ENCODE measurements at places on chromosomes 6 and 20. TPM values are rescaled to one million over a fixed set of nuclear protein-coding genes. Genes with fewer than 3 reads are reported as not detected.
A peak's percentile ranks its signal among the peaks of the same experiment; 100 is the strongest.

DNA sequence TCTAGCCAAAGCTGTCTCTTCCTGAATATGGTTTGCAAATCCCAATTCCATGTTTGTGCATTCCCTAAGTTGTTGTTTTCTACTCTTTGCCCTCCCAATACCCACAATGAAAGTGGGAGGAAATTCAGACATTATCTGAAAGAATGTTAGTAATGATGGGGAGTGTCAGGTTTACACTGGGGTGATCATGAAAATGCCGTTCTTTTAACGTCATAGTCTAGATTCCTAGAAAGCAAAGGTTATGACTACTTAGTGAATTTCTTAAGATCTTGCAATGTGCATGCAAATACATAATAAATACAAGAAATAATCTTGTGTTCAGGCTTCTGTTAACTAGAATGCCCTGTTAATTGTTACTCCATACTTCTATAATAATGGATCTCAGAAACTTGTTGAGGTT is 101.0 kb downstream of the LCA5 start:
- peak; percentile 81 for DNase-seq

DNA sequence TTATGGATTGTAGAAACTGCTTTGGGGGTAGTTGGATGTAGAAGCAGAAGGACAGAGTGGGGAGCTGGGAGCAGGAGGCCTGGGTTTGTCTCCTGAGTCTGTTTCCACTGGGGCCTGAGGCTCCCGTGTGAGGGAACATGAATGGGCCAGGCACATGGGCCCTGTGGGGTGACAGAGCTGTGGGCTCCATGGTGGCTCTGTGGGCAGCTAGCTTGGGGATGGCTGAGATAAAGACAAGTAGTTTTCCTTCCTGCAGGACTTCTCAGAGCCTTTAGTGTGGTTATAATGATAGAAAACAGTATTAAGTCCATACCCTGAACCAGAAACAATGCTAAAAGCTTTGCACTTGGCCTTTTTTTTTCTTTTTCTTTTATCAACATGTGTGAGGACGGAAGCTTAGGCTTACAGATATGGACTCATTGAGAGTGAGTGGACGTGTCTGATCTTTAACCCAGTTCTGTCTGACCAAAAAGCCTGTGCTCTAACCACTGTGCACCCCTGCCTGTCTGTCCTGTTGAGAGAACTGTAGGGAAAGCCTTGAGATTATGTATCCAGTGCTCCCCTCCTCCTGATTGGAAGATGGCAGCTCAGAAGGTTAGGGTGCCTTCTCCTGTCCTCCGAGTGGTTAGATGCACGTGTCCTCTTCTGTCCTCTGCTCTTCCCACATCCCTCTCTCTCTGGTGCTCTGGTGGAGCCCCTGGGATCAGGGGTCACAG is 98.3 kb downstream of the CDH26 start:
- DNase-seq = no peak

DNA sequence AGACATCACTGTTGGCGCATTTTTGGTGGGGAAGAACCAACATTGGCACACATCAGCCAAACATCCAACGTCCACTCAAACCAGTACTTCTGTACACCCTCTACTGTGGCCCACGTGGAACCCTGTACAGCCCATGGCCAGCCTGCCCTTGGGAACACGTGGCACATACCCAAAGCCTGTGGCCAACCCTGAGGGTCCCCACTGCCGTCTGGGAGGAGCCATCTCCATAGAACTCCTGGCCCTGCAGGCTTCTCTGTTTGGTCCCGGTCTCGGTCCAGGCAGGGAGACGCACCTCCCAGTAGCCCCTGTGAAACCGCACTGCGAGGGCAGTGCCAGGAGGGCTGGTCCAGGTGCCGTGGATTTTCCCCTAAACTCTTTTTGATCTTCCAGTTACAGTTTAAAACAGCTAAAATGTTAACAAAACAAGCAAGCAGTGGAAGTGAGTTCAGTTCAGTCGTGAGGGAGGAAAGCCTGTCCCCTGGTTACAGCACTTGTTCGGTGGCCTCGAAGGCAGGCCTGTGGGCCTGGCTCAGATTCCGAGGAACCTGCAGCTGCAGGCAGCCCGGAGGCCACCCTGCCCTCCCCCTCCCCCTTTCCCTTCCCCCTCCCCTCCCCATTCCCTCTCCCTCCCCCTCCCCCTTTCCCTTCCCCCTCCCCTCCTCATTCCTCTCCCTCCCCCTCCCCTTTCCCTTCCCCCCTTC is 233.7 kb downstream of the DLL1 start:
- no peak for DNase-seq

DNA sequence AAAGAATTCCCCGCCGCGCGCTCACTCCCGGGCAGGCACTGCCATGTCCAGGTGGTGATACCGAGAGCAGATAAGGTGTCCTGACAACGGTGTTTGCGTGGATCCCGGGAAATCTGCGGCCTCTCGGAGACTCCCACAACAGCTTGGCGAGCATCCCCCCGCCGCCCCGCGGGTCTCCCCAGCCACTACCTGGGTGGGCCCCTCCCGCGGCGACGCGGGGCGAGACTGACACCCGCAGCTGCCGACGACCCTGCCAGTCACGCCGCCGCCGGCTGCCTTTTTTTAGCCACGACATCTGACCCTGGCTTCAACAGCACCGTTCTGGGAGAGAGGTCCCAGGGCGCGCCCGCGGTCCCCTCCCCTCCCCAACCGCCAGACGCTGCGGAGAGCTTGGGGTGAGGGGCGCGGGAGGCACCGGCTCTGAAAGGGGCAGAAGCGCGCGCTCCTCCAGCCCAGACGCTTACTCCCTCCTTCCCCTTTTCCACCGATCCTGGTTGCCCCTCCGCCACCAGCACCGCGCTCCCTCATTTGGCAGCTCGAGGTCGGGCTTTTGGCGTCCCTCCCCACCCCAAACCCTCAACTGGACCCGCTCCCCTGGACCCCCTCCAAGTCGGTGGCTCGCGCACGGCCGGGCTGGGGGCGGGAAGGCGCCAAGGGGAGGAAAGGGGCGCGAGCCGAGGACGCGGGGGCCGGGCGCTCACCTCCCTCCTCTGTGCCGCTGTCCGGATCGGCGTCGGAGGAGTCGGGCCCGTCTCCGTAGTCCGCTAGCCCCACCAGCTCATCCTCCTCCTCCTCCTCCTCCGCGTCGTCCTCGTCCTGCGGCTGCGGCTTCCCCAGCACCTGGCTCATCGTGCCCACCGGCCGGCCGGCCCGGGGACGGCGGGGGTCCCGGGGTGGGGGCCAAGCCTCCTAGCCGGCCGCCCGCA is 665 bp downstream of the RRAGD start:
- peak; percentile 72 for DNase-seq

DNA sequence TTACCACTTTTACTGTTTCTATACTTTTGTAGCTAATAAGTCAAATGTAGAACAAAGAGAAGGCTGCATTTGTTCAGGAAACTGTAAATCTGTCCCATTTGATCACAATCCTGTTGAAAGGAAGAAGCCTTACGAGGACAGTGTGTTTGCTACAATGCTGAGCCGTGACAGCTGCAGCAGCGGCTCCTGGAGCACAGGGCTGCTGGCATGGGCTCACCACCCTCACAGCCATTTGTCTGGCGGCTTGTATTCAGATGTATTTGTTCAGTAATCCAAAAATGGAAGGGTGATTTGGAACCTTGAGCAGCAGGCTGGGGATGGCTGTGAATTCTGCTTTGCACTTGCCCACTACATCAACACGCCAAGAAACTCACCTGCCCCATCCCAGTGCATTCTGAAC is 5.7 kb downstream of the TUBB2A start:
- DNase-seq = no peak

- no peak for DNase-seq
Measured at GRCh38 chr20:2692886-2693285, 306 bp downstream of the EBF4 start.

DNA sequence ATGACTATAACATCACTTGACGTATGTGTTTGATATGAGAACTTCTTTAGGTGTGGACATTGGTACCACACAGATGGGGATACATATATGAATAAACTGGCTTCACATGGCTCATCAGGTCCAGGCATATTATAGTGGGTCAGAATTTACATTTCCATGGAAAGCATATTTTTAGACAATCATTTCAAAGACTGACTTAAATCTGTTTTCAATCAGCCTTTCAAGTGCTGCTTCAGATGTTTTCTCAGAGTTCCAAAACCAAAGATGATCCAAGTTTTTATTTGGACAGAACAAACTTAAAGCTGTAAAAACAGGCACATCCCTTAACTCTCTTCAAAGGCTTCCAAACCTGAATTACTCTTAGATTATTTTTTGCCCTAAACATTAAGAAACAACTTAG is 88.1 kb downstream of the PRSS35 start:
- no peak for DNase-seq

DNA sequence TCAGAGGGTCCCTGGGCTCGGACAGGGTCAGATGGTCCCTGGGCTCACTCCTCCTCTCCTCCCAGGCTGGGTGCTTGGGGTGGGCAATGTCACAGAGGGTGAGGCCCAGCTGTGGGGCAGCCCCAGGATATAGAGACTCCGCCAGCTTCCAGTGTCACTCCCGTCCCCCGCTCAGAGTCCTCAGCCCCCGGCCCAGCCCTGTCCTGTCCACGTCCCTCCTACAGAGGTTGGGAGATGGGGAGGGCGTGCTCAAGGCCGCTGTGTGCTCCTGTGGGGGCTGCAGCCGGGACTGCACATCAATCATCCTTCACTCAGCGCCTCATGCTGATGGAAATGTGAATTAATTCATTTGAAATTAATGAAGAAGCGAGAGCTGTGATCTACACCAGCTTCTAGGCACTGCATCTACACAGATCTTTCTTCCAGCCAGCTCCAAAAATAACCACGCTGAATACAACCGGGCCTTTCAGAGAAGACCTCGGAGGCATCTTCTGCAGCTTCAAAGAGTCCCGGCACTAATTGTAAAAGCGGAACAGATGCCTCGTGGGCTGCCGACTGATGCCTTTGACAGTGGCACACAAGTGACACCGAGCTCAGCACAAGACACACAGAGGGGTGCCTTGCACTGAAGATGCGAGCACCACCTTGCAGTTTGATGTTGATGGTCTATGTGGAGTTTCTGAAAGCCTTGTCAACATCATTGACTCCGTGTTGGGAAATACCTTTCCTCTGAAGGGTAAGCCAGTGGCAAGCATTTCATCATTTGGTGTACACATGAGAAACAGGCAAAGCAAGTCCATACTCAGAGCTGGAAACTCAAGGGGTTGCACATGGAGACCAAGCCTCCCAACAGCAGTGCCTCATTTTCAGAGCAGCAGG is 39.3 kb downstream of the DACT2 start:
- no peak for DNase-seq

DNA sequence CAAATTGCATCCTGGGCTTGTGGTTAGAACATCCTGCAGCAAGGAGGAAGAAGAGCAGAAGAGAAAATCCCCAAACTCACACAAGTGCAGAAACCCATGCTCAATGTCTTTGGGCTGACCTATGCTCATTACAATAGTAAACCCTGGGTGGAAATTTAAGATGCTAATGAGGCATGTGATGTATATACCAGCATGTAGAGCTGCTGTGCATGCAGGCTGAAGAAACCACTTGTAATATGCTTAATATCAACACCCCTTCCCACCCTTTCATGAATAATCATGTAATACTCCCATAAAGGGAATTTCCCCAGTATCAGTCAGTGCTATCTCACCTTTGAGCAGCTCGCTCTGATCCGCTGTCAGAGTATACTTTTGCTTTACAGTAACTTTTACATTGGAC is 90.0 kb upstream of the GRIK2 start:
- DNase-seq = no peak

DNA sequence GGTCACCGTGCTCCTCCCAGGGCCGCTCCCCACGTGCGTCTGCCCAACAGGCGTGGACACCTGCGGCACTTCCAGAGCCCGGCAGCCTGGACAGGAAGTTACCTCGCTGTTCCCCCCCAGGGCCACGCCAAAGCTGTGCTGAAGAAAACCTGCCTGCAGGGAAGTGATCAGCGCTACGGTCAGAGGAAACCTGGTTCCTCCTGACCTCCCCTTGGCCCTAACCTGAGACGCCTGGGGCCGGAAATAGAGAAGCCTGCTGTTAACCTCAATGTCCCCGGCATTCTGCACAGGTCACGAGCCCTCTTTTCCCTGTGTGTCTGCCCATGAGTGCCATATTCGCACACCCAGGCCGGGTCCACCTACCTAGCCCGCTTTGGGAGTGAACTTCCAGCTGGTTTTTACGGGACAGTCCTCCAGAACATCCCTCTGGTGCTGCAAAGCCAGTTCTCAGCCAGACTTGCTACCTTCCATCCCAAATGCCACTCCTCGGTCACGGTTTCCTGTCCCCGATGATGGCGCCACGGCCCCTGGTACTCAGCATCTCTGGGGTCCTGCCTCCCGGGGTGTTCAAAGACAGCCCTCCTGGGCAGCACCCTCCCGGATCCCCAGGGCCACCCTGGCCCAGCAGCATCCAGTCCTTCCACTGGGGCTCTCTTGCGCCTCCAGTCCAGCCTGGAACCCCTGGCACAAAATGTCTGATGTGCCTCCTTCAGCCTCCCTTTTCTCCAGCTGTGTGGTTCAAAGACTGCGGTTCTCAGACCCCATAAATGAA is 12.0 kb upstream of the IRF4 start:
- no peak for DNase-seq

DNA sequence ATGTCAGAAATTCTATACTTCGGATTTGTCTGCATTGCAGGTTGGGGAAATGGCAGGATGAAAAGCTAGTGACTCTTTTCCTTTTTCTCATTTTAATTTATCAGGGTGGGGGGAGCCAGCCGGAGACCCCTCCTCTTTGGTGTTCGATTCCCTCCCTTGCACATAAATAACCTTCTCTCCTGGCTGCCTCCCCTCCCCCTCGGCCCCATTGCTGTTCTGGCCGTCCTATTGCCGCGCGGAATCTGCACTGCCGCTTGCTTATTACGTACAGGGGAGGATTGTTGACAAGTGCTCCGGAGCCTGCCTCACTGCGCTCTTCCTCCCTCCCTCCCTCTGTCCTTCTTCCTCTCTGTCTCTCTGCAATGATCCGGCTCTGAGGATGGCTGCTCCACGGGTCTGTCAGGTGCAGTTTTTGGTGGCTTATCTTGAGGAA is 154.7 kb downstream of the JARID2 start:
- DNase-seq = no peak

DNA sequence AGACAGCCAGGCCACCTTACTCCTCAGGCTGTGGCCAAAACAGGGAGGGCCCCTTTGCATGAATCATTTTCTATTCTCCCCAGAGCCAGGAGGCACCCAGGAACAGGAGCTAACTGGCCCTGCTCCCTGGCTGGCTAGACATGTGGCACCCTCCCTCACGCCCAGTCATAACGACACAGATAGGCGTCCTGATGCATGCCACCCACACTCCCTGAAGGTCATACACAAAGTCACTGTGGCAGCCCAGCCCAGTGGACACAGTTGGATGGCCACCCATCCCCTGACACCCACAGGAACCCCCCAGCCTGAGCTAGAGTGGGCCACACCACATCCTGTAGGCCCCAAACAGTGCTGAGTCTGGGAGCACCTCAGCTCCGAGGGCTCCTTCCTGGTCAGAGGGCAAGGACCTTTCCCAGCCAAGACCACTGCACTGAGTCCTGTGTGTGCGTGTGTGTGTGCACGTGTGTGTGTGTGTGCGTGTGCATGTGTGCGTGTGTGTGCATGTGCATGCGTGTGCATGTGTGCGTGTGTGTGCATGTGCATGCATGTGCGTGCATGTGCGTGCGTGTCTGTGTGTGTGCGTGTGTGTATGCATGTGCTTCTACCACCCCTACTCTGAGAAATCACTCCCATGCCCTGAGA is 21.6 kb downstream of the TFEB start:
- DNase-seq = no peak

TMC2 gene
- 0.10 TPM for polyA plus RNA-seq

HLA-DQB2 gene
- 0.09 TPM for polyA plus RNA-seq

MUC22 gene
- polyA plus RNA-seq = not detected

TMEM200A gene
- 6.5 TPM for polyA plus RNA-seq

FOXF2 gene
- polyA plus RNA-seq = 23.3 TPM

Data from small intestine (tissue), 16 donors.